ENCODE measurements at places on chromosomes 7 and 10. TPM values are rescaled to one million over a fixed set of nuclear protein-coding genes. Genes with fewer than 3 reads are reported as not detected.

The TFPI2 gene
- 3.6 TPM for polyA plus RNA-seq

The CNTNAP2 gene
- 74.7 TPM for polyA plus RNA-seq

The LYZL1 gene
- polyA plus RNA-seq = not detected

The GALNT17 gene
- polyA plus RNA-seq = 54.8 TPM

The ITIH5 gene
- polyA plus RNA-seq = 53.3 TPM

The RELN gene
- 63.2 TPM for polyA plus RNA-seq

The GOLGA7B gene
- 40.0 TPM for polyA plus RNA-seq

The LRRC4 gene
- polyA plus RNA-seq = 62.3 TPM

The NPC1L1 gene
- polyA plus RNA-seq = 0.11 TPM

The MKX gene
- 3.1 TPM for polyA plus RNA-seq

The LIPJ gene
- polyA plus RNA-seq = 0.30 TPM

The BICC1 gene
- polyA plus RNA-seq = 5.9 TPM
